ENCODE measurements at places on chromosomes 12 and 14. TPM values are rescaled to one million over a fixed set of nuclear protein-coding genes. Genes with fewer than 3 reads are reported as not detected.

RNFT2 gene
- total RNA-seq, result 6.6 TPM

AHNAK2 gene
- 271 TPM for total RNA-seq

C3AR1 gene
- 0.27 TPM for total RNA-seq

TAS2R7 gene
- not detected for total RNA-seq

LAG3 gene
- 1.0 TPM for total RNA-seq

Measured in chondrocyte (in vitro differentiated cells).